Airway epithelial cell (primary cell): ENCODE measurements at places on chromosomes 3 and 15. TPM values are rescaled to one million over a fixed set of nuclear protein-coding genes. Genes with fewer than 3 reads are reported as not detected.

The PSTPIP1 gene
- total RNA-seq: 0.42 and 11.4 TPM in 2 replicates

The MORC1 gene
- total RNA-seq: not detected in 2 replicates

The GOLGA6B gene
- total RNA-seq: not detected in 2 replicates

The WDR72 gene
- not detected in 2 replicates for total RNA-seq

The LIPH gene
- 3.4 and 9.6 TPM in 2 replicates for total RNA-seq

The TMC3 gene
- not detected in 2 replicates for total RNA-seq

The TGM5 gene
- 0.92 and 2.1 TPM in 2 replicates for total RNA-seq

The MYO5C gene
- total RNA-seq: 12.7 and 21.0 TPM in 2 replicates

The DUOXA2 gene
- total RNA-seq: not detected in 2 replicates

The DUOX2 gene
- 0.70 and 0.99 TPM in 2 replicates for total RNA-seq
